ENCODE measurements at places on chromosomes 4 and X.

DNA sequence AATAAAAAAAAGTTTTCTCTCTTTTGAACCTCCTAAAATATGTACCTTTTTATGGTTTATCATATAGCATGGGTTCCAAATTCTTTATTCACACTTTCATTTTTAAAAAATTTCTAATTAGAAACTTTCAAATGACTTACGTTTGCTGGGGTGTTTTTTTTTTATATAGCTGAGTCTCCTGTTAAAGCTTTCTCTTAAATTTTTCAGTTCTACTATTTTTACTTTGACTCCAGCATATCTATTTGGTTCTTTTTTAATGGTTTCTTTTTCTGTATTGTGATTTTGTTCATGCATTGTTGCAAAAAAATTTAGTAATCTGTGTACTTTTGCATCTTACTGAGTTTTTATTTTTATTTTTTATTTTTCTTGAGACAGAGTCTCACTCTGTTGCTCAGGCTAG is 22.3 kb downstream of the ZNF718 start:
- no peak for DNase-seq

GRCh38 chr4:8846826-8847225 is 24.8 kb downstream of the HMX1 start:
- DNase-seq, result no peak

- DNase-seq, result no peak
These were observed 2.6 kb upstream of the CPZ start for GRCh38 chr4:8589823-8590545.

- DNase-seq, result no peak
These were observed 36.9 kb downstream of the EVC start for GRCh38 chr4:5747738-5748375.

DNA sequence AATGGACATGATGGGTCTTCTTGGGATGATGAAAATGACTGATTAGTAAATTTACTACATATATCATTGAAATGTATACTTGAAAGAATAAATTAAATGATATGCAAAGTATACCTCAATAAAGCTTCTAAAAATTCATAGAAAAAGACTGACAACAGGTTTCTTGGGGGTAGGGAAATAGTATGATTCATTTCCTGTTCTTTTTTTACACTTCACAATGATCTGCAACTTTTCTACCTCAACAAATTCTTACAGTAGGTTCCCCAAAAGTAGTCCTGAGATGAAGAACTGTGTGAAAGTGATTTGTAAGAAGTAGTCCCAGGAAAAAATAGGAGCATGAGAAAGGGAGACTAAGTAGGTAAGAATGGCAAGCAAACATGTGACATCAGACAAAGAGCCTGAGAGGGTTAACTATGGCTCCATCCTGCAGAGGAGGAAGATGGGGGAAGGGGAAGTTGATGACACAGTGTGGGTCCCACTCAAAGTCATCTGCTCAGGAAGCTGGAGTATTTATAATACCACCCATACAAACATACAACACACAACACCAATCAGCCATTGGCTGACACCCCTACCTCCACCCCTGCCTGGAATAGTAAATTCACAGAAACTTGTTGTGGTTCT is 73.9 kb downstream of the ARHGAP6 start:
- no peak for DNase-seq

- DNase-seq, result no peak
These were observed 7.7 kb downstream of the ATP5ME start for GRCh38 chr4:666436-666810.

- no peak for DNase-seq
These were observed 170.8 kb downstream of the ZNF674 start for GRCh38 chrX:46374371-46374770.

DNA sequence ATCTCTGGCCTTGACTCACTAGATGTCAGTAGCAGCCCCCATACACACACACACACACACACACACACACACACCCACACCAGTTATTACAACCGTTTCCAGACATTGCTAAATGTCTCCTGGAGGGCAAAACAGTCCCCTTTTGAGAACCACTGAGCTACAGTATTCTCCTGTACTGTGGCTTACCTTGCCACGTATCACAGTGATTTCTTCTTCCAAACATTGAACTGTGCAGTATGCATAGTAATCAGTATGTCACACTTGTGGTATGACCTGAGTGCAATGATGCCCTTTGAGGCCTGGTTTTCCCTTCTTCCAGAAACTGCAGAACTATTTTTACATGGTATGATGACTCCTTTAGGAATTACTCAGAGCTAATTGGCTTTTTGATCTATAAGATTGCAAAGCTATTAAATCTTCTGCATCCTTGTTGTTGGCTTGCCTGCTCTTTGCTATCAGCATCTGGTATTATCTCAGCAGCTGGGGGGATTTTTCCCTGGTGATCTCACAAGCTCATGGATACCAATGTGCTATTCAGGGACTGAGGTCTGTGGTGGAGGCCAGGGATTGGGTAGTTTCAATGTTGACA is 3.6 kb upstream of the THOC2 start:
- no peak for DNase-seq

DNA sequence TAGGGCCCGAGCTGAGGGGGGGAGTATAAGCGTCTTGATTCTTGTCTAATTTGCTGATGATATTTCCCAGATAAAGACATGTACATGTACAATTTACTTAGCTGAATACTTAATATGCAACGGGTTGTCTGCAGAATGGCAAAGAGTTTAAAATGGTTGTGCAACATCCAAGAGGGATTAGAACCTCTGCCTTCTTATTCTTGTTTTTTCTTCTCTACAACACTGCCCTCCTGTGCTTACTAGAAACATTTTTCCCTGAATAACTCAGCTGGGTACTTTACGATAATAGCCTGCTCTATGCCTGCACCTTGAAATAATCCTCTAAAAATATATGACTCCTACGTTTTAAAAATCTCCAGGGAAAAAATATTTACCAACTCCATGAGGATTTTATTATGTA is 41.8 kb downstream of the INTS12 start:
- peak; percentile 27 for DNase-seq

DNA sequence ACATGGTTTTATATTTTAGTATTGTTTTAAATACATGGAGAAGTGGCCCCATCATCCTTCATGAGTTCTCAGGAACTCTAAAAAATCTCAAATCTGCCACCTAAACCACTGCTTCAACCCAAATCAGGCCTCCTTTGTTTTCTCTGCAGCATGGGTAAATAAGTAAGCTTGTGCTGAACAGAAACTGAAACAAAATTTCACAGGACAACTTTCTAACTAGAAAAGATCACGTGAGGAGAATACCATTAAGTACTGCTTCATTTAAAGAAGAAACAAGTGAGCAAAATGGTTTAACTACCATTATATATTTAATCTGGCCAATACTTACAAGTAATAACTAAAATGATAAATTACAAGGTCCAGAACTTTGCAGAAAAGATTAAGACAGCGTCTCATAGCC is 2.5 kb downstream of the ARAP2 start:
- DNase-seq, result peak; percentile 88

GRCh38 chrX:153490217-153490930 is 4.4 kb upstream of the BGN start:
- DNase-seq, result no peak

DNA sequence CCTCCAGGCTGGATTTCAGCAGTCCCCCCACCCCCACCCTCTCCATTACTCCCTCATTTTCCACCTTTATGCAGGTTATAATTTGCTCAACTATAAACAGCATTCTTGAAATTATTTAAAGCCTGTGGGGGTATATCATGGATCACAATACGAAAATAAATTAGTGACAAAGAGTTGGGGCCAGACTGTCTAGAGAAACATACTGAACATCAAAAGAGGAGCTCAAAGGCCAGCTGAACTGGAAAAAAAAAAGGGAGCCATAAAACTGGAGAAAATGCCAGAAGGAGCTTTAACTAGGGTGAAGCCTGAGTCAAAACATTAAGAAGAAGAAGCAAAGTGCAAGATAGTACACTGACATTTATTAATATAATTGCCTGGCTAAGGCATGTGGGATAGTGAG is 137.8 kb downstream of the ANTXR2 start:
- DNase-seq, result no peak

DNA sequence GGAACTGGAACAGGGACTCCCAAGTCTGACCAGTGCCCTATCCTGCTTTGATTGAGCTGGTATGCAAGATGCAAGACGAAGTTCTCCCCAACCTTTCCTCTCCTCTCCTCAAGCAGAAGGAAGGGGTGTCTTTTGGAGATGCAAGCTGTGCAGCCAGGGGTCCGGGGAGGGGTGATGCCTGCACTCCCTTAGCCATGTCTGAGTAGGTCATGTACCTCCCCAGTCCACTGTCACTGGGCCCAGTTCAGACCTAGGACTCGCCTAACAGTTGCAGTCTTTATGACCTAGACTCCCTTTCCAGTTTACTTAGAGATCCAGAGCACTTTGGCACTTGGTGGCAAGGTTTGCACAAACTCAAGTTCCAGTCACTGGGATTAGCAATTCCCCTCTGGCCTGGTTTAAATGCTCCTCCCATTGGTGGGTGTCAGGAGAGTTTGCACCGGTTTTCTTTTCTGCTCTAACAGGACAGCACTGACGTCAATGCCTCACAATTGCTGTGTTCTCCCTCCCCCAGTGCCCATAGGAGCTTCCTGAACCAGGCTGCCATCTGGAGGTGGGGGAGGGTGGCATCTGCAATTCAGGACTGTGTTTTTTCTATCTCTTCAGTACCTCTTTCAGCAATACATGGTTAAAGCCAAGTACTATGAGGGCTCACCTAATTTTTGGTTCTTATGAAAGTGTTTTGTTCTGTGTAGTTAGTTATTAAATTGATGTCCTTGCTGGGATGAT is 782.2 kb downstream of the ARAP2 start:
- no peak for DNase-seq

GRCh38 chr4:99853190-99853589 is 36.6 kb downstream of the DAPP1 start:
- no peak for DNase-seq

DNA sequence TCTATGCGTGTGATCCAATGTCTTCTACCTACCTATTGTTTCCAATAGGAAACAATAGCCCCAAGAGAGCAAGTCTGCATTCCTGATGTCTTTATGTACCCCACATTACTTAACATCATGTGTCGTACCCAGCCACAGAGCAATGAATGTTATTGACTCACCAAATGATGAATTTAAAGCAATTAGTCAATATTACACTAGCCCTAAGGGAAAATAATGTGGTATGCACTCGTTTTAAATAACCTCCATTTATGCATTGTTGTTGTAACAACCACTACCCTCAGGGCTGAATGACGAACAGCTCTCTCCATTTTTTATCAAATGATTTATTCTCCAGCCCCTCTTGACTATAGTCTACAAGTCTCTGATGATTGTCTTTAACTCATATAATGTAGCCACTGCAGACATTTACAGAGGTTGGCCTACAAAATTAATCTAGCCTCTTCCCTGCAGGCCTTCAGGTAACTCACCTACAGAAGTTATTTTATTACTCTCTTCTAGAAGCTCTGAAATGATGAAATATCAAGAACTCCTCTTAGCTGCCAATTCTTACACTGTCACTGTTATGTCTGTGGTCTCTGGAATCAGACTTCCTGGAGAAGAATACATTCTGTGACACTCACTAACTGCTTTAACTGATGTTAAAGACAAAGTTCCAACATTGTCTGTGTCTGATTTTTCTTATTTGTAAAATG is 601.7 kb upstream of the GRIA3 start:
- DNase-seq, result no peak

- no peak for DNase-seq
These were observed 190.9 kb upstream of the BANK1 start for GRCh38 chr4:101599620-101600019.

DNA sequence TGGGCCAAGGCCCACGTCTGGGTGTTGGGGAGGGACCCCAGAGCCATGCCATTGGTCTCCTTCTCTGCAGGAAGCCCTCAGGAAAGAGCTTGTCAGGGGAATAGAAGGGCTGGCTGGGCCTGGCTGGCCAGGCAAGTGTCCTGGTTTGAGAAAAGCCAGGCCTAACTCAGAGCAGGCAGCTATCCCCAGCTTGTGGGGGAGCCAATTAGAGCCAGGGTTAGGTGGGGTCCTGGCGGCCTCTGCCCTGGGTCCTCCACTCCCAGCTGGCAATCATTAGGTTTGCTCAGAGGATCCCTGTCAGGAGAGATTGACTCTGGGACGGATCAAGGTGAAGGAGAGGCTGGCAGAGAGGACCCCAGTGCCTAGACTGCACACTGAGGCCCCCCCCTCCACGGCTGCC is 64.8 kb downstream of the PJA1 start:
- no peak for DNase-seq

DNA sequence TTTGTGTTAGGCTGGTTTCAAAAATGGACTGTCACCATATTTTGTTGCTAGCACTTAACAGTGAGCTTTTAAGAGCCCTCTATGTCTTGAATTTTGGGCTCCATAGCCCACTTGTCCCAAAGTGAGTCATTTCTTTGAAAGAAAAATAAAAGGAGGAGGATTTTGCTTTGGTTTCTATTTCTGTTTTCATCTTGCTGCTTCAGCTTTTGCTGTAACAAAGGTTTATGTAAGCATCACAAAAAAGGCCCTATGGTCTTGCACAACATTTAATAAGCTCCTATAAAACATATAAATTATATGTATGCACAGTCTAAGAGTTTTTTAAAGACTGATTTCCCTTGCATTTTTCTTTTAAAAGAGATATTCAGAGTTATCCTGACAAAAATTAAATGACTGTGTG is 105.2 kb downstream of the PHOX2B start:
- DNase-seq, result no peak

- DNase-seq, result no peak
These were observed 852 bp upstream of the WDR44 start for GRCh38 chrX:118345045-118345463.

DNA sequence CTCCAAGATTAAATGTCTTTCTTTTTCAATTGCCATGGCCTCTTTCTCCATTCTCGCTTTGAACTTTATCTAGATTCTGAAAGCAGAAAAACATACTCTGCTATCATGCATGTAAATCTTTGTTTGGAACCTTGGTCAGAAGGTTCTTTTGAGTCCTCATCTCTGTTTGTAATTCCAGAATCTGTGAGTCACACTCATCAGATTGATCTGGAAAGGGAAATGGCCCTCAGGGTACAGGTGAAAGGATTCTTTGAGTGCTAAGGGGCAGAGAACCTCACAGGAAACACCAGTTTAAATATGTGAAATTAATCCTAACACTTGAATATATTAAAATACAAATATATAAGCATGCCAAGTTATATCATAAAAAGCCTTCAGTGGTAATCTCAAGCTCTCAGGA is 211.0 kb upstream of the ADGRL3 start:
- no peak for DNase-seq

DNA sequence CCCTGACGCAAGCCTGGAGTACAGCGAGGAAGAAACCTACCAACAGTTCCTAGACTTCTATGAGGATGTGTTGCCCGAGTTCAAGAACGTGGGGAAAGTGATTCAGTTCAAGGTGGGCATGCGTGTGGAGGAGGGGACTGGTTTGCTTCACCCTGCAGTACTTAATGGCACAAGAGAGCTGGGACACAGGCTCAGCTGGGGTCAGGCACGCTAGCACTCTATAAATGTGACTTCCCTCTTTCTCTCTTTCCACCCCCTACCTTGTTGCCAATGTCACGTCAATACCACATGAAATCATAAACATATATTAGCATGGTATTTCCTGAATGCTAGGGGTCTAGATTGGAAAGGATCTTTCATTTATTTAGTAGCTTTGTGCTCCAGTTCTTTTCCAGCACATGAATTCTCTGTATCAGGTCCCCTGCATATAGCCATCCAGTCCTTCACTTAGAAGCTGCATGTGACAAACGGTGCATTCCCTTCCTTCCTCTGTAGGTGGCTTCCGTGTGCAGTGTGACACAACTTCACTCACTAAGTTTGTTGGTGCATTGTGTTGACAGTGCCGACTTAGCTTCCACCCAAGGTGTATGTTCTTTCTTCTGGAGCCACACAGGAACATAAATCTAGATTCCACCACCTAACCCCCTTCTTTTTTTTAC is 25.6 kb downstream of the ZRSR2 start:
- peak; percentile 26 for DNase-seq

- DNase-seq, result no peak
These were observed 5.1 kb upstream of the UGT2A1 start for GRCh38 chr4:69658133-69658532.
